ENCODE measurements at places on chromosomes 5 and 9.

DNA sequence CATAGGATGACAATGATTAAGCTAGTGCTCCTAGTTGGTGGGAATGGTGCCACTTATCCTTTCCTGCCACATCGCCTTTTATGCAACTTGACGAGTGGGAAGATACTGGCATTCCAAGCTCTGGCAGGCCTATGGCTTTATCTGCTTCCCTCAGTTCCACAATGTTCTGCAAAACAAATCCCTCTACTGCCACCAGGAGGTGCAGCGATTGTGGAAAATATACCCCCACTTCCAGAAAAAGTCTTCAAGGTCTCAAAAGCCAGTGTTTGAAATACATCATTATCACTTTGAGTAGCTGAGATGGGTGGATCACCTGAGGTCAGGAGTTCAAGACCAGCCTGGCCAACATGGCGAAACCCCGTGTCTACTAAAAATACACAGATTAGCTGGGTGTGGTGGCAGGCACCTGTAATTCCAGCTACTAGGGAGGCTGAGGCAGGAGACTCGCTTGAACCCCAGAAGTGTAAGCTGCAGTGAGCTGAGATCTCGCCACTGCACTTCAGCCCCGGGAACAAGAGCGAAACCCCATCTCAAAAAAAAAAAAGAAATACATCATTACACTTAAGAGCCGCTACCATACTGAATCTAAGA lies 3.4 kb downstream of the CLINT1 start:
- DNase-seq = peak; percentile 62

GRCh38 chr5:76874088-76874581 lies 24.3 kb downstream of the S100Z start:
- DNase-seq = no peak

GRCh38 chr9:35835216-35835632 lies 6.2 kb downstream of the TMEM8B start:
- peak; percentile 52 for DNase-seq

- no peak for DNase-seq
Observed at GRCh38 chr5:103245761-103246160, 12.8 kb upstream of the MACIR start.

GRCh38 chr5:124932791-124933600 lies 186.6 kb upstream of the ZNF608 start:
- no peak for DNase-seq

DNA sequence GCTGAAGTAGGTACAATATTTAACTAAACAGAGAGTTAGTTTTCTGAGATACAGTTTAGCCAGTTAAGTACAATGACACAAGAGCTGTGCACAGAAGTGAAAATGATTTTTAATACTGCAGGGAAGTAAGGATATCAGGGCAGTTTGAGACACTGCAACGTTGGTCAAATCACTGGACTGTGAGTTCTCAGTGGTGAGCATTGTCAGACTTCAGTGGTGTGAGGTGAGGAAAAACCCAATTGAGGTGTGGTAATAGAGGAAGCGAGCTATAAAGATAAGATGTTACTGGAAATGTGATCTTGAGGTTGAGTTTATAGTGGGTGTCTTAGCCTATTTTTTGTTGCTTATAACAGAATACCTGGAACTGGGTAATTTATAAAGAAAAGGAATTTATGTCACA lies 12.8 kb upstream of the FBXL7 start:
- DNase-seq = no peak

GRCh38 chr5:55535199-55535905 lies 588 bp upstream of the PLPP1 start:
- DNase-seq = no peak

DNA sequence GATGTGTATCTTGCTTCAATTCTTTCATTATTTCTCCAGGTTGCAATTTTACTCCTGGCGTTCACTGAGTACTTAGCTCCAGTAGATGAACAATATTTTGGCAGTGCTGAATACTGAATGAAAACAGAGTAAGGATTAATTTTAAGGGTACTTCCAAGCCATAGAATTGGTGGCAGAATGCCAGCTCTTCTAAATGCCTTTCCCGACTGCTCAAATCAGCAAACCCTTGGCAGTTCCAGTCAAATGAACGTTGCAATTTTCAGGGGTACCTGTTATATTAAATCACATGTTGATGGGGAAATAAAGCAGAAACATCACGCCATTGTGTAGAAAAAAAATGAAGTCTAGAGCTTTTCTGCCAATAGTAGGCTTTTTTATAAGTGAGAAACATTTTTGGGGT lies 282.4 kb upstream of the RPS23 start:
- DNase-seq = no peak

- DNase-seq = no peak
Observed at GRCh38 chr5:151249281-151249680, 3.7 kb upstream of the GM2A start.
